ENCODE measurements at places on chromosomes 4 and X.

DNA sequence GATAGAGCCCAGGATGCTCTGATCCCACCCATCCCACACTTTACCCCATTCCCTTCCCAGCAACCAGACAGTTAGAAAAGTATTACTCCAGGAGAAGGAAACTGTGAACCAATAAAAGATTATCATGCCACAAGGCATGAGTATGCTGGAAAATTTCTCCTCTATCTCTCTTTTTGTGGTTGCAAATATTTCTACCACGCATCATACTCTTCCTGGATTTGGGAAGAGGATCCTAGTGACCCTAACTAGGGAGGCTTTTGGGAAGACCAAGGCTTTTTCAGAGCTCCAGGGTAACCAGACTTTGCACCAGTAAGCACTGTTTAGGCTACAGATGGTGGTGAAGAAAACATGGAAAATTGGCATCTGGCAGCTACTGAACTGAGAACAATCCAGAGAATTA is 257.6 kb upstream of the CLNK start:
- no peak for DNase-seq

GRCh38 chr4:68404153-68404552 is 43.1 kb upstream of the TMPRSS11E start:
- no peak for DNase-seq

- no peak for DNase-seq
Observed at GRCh38 chr4:16881151-16881884, 17.1 kb downstream of the LDB2 start.

DNA sequence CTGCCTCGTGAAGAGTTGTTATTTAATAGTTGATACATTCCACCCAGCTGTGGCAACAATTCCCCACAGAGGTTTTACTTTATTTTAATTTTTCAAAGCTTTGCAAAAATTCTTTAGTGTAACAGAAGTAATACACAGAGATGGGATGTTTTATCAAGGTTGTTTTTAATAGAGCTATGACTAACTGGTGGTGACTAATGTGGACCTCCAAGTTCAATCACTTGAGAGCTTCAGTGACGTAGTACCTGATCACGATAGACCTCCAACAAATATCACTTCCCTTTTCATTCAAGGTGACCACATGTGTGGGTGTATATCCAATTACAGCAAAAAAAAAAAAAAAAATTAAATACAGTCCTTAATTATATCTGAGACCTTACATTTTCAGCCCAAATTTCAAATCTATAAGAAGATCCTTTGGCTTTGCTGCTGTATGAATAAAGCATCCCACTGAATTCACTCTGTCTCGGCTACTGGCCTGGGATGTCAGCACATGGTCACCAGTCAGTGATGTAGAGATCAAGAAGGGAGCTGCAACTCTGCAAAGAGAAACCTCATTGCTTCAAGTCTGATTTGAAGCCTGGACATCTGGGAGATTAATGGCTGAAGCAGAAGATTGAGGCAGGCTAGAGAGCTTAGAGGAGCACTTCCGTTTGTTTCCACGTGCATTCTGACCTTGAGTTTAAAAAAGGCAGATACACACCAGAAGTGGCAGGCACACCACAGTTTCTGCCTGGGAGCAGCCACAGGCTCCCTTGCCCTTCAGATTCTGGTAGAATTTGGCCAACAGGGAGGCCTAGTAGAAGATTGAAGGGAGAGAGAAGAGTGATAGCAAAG is 345.9 kb upstream of the NOCT start:
- no peak for DNase-seq

GRCh38 chr4:99405433-99406115 is 29.6 kb downstream of the ADH7 start:
- peak; percentile 4 for DNase-seq

DNA sequence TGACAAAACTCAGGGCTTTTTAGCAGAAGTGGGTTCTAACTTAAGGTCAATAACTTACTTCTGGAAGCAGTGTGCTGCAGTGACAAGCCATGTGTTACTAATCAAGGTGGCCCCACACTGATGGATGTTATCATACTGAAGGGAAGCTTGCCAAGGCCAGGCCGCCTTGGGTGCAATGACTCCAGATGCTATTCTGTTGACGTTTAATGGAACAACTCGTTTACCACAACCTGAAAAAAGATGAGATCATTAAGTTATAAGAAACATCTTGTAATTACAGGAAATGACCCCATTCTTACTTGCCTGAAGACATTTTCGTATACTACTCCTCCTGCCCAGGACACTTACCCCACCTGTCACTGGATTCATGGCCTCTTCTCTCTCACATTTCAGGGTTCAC is 38.9 kb upstream of the TMPRSS11D start:
- DNase-seq, result no peak

DNA sequence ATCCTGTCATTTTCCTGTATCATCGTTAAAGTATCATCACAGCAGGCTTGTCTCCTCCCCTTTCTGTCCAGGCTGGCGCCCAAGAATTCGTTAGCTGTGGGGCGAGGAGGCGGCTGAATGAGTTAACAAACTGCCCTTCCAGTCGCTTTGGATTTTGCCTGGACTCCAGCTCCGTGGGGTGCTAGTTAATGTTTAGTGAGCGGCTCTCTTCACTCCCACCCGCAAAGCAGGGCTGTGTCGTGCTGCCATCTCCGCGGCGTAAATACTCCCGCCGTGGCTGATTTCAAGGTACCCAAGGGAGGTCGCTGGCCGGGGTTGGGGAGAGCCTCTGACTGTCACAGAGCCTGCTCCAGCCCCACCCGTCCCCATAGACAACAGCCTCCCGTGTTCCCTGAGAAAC is 44.9 kb upstream of the SPRY1 start:
- DNase-seq, result no peak

DNA sequence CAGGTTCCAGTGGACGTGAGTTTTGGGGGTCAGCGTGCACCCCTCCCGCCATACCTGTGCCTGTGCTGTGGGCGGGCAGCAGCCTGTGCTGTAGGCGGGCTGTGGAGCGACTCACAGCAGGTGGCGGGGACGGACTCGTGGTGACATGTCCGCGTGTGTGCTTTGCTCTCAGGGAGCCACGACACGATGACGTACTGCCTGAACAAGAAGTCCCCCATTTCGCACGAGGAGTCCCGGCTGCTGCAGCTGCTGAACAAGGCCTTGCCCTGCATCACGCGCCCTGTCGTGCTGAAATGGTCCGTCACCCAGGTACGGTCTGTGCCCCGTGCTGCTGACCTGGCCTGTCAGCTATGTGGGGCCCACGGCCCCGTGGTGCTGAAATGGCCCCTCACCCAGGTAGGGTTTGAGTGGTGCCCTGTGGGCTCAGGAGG is 7.4 kb downstream of the PLCXD1 start:
- DNase-seq, result no peak

GRCh38 chr4:141645611-141646340 is 9.4 kb downstream of the IL15 start:
- DNase-seq, result no peak

GRCh38 chr4:155837203-155837796 is 28.8 kb downstream of the ASIC5 start:
- DNase-seq, result no peak

DNA sequence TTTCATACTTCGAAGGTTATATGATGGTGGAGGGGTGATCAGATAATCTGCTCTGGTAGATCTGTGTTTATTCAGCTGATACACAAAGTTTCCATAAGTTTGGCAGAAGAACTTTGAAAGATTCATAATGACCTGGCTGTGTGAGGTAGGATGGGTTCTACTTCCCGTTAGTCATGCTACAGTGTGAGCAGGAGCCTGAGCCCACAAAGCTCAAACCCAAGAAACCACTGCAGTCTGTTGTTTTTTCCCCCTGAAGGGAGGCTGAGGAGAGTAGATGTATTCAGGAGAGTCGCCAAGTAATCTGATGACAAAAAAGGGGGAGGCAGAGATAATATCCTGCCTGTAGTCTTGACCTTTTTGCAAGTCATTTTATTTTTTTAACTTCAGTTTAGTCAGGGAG is 52.8 kb upstream of the PPP3CA start:
- DNase-seq, result no peak

GRCh38 chrX:30881797-30882196 is 7.3 kb downstream of the TAB3 start:
- no peak for DNase-seq

DNA sequence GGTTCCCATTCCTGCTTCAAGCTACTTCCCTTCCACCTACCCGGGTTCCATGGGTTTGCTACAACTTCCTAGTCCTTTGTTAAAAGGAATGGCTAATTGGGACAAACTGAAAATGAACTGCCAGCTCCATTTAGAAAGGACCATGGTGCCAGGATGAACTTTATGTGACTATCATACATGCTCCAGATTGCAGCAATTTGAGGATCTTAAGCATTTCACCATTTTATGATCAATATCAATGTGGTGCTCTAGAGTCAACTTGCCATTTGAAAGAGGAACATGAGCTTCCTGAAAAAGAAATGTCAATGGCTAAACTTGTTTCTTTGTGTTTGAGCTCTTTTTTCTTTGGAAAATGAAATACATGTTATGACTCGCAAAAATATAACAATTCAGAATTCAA is 92.7 kb upstream of the IL15 start:
- DNase-seq, result no peak

GRCh38 chrX:151754641-151755215 is 20.2 kb downstream of the CNGA2 start:
- DNase-seq, result no peak

- no peak for DNase-seq
Observed at GRCh38 chr4:15654593-15655222, 449 bp downstream of the FBXL5 start.

DNA sequence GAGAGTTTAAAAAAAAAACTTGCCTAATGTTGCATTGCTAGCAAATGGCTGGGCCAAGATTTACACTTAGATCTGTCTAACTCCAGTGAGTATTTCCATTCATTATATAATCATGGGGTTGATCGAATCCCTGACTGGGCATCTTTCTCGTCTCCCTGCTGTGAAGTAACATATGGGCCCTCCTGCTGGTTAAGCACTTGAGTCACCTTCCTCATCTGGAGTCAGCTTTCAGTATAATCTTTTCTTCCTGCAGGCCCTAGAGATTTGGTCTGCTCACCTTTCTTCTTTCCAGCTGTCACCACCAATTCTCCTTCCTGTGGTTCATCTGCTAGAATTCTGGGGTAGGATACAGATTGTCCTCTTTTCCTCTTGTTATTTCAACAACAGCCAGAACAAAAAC is 41.6 kb downstream of the TIGD2 start:
- no peak for DNase-seq

GRCh38 chr4:168674866-168675265 is 178.0 kb downstream of the PALLD start:
- no peak for DNase-seq

DNA sequence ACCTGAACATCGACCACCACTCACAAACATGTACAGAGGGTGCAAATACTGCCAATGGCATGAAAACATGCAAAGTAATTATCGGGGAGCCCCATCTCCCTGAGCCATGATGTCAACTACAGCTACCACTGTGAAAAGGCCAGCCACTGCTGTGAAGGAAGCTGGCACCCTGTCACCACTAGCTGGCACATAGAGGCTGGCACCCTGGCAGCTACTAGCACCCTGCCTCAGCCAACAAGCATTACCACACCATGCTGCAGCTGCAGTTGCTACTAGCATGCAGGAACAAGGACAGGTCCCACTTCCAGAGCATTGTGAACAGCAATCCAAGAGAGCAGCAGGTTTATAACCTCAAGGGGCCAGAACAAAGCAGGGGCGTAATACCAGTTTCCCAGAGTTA is 81.4 kb downstream of the PRR32 start:
- no peak for DNase-seq

DNA sequence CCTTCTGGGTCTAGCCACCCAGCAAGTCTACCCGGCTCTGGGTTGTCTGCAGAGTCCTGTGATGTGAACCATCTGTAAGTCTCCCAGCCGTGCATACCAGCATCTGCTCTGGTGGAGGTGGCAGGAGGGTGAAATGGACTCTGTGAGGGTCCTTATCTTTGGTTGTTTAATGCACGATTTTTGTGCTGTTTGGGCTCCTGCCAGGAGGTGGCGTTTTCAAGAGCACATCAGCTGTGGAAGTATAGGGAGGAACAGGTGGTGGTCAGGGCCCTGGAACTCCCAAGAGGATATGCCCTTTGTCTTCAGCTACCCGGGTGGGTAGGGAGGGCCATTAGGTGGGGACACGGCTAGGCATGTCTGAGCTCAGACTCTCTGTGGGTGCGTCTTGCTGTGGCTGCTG is 66.5 kb upstream of the ZFP42 start:
- no peak for DNase-seq

- DNase-seq, result no peak
Observed at GRCh38 chr4:95118497-95118896, 360.7 kb downstream of the BMPR1B start.

GRCh38 chr4:110823251-110823650 is 200.4 kb upstream of the PITX2 start:
- DNase-seq, result no peak

GRCh38 chr4:122104184-122104583 is 47.9 kb upstream of the BLTP1 start:
- no peak for DNase-seq

DNA sequence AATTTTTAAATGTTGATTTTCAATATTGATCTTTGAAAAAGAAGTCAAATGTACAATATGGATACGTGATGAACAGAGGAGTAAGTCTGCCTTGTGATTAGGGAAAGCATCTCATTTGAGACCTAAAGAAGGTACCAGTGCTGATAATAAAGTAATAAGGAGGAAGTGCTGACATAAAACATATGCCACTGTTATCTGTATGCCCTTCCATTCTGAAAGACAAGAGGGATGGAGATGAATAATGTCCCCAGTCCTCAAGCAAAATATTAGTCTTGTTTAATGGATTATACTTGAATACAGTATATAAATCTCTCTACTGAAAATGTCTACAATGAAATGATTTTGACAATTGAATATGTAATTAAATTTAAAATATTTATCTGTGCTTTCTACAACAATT is 58.2 kb downstream of the CCSER1 start:
- DNase-seq, result no peak

DNA sequence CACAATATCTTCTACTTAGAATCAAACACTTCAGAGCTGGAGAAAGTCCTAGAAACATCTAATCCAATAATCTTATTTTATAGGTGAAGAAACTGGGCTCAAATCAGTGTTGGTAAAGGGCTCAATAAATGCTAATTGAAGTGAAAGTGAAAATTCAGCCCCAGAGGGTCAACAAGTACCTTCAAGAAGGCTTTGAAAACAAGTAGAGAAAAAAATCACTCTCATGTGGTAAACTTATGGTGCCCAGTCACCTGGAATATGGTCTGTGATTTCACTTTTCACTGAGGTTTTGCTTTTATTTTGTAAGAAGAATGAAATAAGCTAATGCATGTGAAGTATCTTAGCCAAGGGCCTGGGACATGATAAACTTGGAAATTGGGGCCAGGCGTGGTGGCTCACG is 29.1 kb upstream of the EIF4E start:
- DNase-seq, result no peak

- no peak for DNase-seq
Observed at GRCh38 chr4:142558851-142559250, 287.2 kb downstream of the INPP4B start.

GRCh38 chr4:23060776-23061175 is 368.0 kb downstream of the GBA3 start:
- no peak for DNase-seq

GRCh38 chrX:107628662-107629539 is 591 bp downstream of the PRPS1 start:
- DNase-seq, result peak; percentile 1

- DNase-seq, result no peak
Observed at GRCh38 chr4:54400188-54400587, 171.1 kb downstream of the PDGFRA start.

Data from activated naive CD8-positive, alpha-beta T cell treated with anti-CD3 and anti-CD28 coated beads, Interleukin-2, amount 50 U/mL, for 16 hours (primary cell).